ENCODE measurements at places on chromosomes 2 and 18. TPM values are rescaled to one million over a fixed set of nuclear protein-coding genes. Genes with fewer than 3 reads are reported as not detected.
A peak's percentile ranks its signal among the peaks of the same experiment; 100 is the strongest.

Gene LIMS4
- 22.4 TPM for total RNA-seq

Gene CBLN2
- total RNA-seq, result 0.49 TPM

Gene HSBP1L1
- total RNA-seq, result 7.9 TPM

Gene FOXD4L1
- 0.16 TPM for total RNA-seq

DNA sequence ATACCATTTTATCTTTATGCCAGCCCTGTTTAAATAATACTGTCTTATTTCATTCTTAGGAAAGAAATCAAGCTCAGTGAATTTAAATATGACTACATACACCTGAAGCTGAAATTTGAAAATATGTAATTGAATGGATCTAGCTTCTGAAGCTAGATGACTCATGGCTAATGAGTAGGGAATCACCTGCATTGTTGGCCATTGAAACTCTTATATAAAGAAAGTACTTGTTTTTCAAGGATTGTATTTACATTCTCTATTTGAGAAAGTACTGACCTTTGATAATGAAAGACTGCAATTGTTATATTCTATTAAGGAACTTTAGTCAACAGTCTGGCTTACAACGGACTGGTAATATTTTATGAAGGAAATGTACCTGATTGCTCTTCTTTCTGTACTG is 346.7 kb upstream of the LRATD1 start:
- H3K27me3 ChIP-seq, result no peaks in the 10 kb centered on the region
- H3K4me1 ChIP-seq, result no peaks in the 10 kb centered on the region
- H3K4me3 ChIP-seq, result no peak overlapping the region
- no peak overlapping the region for H3K27ac ChIP-seq
- H3K36me3 ChIP-seq, result no peaks in the 10 kb centered on the region

GRCh38 chr2:231483398-231484329 is 19.4 kb upstream of the NCL start:
- no peaks in the 10 kb centered on the region for H3K4me1 ChIP-seq
- H3K4me3 ChIP-seq, result peak overlapping the region; percentile 9
- H3K27me3 ChIP-seq, result no peaks in the 10 kb centered on the region
- no peaks in the 10 kb centered on the region for H3K36me3 ChIP-seq
- DNase-seq, result peak; percentile 55
- peak overlapping the region; percentile 24 for H3K27ac ChIP-seq

GRCh38 chr2:241111440-241111805 is 9.3 kb upstream of the MTERF4 start:
- no peak overlapping the region for H3K4me3 ChIP-seq
- H3K27me3 ChIP-seq, result no peaks in the 10 kb centered on the region
- H3K36me3 ChIP-seq, result no peaks in the 10 kb centered on the region
- H3K27ac ChIP-seq, result no peak overlapping the region
- no peak for DNase-seq

GRCh38 chr2:224837066-224837465 is 120.9 kb upstream of the CCDC195 start:
- H3K36me3 ChIP-seq, result peaks cover 8% of the 10 kb centered on the region
- no peaks in the 10 kb centered on the region for H3K4me1 ChIP-seq
- H3K27ac ChIP-seq, result no peak overlapping the region
- H3K27me3 ChIP-seq, result no peaks in the 10 kb centered on the region

- no peaks in the 10 kb centered on the region for H3K27me3 ChIP-seq
- no peak overlapping the region for H3K27ac ChIP-seq
- DNase-seq, result peak; percentile 71
- H3K4me1 ChIP-seq, result no peaks in the 10 kb centered on the region
- no peak overlapping the region for H3K4me3 ChIP-seq
Observed at GRCh38 chr2:219628235-219628985, 980 bp downstream of the SLC4A3 start.

GRCh38 chr2:217325251-217325650 is 465.4 kb upstream of the TNP1 start:
- H3K4me3 ChIP-seq, result no peak overlapping the region
- no peak overlapping the region for H3K27ac ChIP-seq
- H3K36me3 ChIP-seq, result no peaks in the 10 kb centered on the region
- no peaks in the 10 kb centered on the region for H3K27me3 ChIP-seq
- no peak for DNase-seq
- H3K4me1 ChIP-seq, result no peaks in the 10 kb centered on the region

DNA sequence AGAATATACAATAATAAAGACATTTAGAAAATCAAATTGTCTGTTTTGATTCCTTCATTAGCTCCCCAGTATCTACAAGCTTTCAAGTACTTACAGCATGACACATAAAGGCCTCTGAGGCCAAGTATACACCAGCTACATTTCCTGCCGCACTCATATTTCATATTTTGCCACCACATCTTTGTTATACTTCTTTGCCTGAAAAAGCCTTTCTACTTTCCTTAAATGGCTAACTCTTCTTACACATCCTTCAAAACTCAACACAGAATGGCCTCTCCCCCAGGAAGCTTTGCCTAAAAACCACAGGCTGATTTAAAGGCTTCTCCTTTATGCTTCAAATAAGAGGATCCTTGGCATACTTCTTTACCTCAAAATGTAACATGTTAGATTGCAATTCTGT is 4.5 kb downstream of the STK17B start:
- H3K27me3 ChIP-seq, result no peaks in the 10 kb centered on the region
- no peaks in the 10 kb centered on the region for H3K36me3 ChIP-seq
- no peak overlapping the region for H3K4me3 ChIP-seq
- H3K27ac ChIP-seq, result no peak overlapping the region
- DNase-seq, result no peak

DNA sequence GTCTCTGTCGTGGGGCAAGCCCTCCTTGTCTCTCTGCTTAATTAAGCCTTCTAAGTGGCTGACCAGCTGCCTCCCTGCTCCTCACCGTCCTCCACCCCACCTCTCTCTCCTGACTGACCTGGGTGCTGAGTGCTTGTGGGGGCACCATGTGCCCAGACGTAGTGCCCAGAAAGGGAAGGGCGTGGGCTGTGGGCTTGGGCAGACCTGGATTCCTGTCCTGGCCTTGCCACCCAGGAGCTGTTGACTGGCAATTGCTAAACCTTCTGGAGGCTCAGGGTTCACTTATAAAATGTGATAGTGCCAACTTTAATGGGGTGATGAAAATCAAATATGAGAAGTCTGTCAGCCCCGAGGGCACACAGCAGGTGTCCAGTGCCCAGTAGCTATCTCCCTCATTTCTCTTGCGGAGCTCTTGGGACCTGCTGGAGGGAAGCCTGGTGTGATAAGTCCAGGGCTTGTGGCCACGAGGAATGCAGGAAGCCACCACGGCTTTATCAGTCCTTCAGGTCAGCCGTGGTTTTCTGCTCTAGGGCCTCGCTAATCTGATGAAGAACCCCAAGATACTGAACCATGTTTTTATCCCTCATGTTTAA is 22.0 kb upstream of the INHBB start:
- H3K27me3 ChIP-seq, result no peaks in the 10 kb centered on the region
- no peak overlapping the region for H3K4me3 ChIP-seq
- no peak overlapping the region for H3K27ac ChIP-seq

- DNase-seq, result no peak
- no peaks in the 10 kb centered on the region for H3K27me3 ChIP-seq
- no peaks in the 10 kb centered on the region for H3K4me1 ChIP-seq
- H3K4me3 ChIP-seq, result no peak overlapping the region
- H3K27ac ChIP-seq, result no peak overlapping the region
- no peaks in the 10 kb centered on the region for H3K36me3 ChIP-seq
Observed at GRCh38 chr2:7333960-7334493, 416.8 kb downstream of the RNF144A start.

DNA sequence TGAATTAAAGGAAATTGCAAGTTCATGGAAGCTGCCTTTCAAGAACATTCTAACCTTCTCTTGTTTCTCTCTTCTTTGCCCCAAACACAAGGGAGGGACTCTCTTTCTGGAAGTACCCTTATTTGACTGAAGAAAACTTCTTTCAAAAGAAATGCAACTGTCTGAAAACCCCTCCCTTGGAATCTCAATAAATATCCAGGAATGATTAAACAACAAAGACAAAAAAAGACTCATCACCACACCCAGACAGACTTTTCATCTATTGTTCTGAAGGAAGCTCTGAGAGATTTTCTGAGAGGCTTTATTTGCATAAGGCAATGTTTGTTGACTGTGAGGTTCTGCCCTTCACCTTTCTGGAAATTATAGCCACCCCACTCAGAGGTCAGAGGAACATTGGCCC is 1260.9 kb downstream of the LRP1B start:
- H3K4me1 ChIP-seq, result no peaks in the 10 kb centered on the region
- H3K4me3 ChIP-seq, result no peak overlapping the region
- no peak for DNase-seq
- no peak overlapping the region for H3K27ac ChIP-seq
- H3K27me3 ChIP-seq, result no peaks in the 10 kb centered on the region

- H3K27ac ChIP-seq, result no peak overlapping the region
- no peak overlapping the region for H3K4me3 ChIP-seq
- no peaks in the 10 kb centered on the region for H3K4me1 ChIP-seq
- no peaks in the 10 kb centered on the region for H3K36me3 ChIP-seq
- H3K27me3 ChIP-seq, result no peaks in the 10 kb centered on the region
Observed at GRCh38 chr2:110973262-110973661, 147.5 kb upstream of the BCL2L11 start.

- no peak overlapping the region for H3K4me3 ChIP-seq
- no peak for DNase-seq
- peaks cover 5% of the 10 kb centered on the region for H3K4me1 ChIP-seq
- H3K27me3 ChIP-seq, result no peaks in the 10 kb centered on the region
Observed at GRCh38 chr2:237307474-237307873, 106.5 kb downstream of the COL6A3 start.

Measured in aorta (tissue), 5 donors.